Thoracic aorta (tissue), 2 donors: ENCODE measurements at places on chromosomes 5 and 9.

DNA sequence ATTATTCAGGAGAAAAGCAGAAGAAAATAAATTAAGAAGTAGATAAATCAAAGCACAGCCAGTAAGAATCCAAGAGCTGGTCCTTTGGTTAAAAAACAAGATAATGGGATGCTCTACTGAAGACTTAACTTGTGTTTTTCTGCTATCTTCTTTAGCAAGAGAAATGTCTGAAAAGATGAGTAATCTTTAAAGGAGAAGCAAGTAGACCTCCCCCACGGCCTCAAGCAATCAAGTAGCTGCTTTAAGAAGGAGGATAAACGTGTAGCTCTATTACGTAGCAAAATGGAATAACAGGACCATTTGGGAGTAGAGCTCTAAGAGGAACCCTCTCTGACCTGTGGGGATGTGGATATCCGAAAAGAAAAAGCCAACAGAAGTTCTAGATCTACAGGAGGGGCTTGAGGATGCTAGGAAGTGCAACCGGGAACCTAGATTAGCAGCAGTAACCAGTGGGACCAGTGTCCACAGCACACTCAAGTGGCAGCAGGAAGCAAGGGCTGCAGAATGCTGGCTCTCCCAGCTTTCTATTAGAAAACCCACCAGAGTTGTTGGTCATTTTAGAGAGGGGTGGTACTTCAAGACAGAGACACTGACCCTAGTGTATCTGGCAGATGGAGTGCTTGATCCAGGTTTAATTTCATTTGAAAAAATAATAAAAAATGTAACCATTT lies 185.4 kb downstream of the GABBR2 start:
- no peak for DNase-seq

DNA sequence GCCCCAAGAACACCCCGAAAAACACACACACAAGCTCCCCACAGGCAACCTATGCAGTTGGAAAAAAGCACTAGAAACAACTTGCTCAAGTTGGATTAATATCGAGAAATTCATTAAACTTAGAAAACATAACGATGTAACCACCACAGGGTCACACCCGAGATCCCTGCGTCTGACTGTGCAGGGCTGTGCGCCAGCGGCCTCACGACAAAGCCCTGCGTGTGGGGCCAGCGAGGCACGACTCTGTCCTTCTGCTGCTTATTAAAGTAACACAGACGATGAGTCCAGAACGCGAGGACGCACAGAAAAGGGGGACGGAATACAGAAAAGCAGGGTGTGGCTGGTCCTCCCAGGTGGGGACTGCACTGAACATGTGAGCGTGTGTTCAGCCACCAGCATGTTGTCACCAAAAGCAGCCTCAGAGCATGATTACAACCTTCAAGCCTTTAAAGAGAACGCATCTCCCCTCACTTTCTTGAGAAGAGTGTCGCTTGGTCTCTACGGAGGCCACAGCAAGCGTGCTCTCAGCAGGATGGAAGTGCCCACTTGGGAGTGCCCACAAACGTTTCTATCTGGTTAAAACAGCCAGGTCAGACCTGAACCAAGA lies 14.4 kb downstream of the SLC12A7 start:
- DNase-seq = no peak

DNA sequence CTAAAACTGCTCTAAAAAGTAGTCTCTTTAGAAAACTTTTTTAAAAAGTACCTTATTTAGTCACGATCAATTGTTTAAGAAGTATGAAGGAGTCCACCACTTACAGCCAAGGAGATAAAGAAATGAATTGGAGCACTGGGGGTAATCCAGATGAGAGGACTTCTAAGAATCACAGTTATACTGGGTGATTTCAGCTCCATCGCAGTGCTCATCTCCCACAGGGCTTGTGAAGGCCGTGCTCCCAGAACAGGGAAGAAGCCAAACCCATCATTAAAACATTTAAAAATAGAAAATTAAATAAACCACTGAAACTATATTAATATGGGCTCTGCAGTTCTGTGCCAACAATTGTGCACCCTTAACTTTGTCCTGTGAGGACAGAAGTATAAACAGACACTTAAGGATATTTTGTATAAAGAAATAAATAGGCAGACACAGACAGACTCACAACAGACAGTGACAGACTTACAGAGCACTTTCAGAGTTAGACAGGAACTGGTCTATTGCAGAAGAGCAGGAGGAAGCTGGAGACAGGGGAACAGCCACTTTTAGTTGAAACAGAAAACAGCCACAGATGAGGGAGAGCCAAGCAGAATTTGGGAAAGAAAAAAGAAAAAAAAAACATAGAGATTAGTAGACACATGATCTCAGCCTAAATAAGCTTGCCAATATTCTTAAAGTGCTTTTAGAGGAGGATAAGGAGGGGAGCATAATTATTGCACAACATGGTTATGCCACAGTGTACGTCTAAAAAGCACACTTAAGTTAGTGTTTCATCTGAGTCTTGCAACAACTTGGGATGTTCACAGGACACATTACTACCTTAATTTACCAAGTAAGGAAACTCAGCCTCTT lies 81.8 kb downstream of the FBXO38 start:
- DNase-seq = no peak

GRCh38 chr5:89513299-89514044 lies 630.5 kb upstream of the MEF2C start:
- DNase-seq = no peak

GRCh38 chr5:56918054-56918453 lies 8.7 kb downstream of the SETD9 start:
- DNase-seq = no peak

DNA sequence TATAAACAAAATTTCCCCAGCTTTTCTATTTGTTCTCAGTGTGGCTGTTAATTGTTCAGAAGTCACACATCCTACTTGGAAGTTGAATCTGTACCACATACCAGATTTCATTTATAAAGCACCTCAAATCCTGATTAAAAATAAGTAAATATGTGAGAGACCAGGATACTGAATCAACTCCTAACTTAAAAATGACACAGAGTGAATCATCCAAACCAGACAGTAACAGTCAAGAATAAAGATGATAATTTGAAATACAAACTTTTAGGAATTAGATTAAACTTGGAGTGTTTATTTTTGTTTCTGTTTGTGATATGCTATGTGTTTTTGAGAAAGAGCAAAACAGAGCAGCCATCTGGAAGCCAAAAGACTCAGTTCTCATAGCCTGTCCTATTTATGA lies 633.2 kb upstream of the RORB start:
- DNase-seq = no peak

DNA sequence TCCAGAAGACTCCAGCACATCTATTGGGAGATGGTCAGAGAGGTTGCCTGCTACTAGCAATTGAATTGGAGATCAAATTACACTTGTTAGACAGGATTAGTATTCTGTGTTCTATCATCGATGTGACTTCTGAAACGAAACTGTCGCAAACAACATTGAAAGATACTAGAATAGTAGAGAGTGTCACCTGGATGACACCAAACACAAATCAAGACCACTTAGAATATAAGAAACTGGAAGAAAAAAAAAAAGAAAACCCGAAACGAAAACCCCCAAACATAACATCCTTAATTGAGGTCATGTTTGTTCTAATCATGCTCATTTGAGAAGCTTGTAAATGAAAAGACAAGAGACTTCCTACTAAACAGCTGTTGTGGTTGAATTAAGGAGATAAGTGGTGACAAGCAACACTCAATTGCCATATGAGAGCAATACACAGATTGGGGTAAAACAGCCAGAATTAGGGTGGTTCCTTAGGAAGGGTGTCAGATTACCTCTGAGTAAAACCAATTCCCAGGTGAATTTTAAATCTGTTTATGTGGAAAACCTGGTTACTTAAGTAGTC lies 97.6 kb downstream of the BASP1 start:
- DNase-seq = no peak

DNA sequence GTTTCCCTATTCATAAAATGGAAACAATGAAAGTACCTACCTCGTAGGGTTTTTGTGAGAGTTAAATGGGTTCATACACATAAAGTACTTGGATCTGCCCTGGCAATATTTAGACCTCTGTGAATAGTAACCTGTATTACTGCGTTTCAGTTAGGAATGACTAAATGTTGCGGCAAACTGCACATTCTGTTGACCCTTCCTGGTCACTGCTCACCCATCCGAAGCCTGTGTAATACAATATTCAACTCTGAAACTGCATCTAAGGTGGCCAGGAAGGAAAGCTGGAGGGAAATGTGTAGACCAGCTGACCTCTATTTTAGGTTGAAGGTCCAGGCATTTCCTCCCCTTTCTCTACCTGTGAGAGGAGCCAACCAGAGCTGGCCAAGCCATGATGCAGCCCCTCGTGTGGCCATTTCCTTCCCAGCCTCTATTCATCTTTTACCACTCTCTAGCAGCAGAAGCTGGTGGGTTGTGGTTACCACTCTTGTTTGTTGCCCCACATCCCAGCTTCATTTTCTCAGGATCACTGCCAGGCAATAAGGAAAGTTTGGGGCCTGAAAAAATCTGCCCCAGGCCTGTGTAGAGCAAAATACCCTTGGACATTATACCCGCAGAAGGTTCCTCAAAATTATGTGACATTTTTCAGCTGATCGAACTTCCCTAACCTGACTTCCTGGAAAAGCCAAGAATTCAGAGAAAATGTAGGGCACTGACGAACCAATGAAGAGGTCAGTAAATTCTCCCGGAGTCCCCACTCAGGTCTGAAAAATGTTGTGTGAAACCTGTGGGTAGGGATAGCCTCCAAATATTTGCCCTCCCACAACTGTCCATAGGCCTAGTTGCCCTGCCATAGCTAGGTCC lies 20.5 kb upstream of the PDCD1LG2 start:
- no peak for DNase-seq

- DNase-seq = no peak
Measured at GRCh38 chr9:31799953-31800609, 584.4 kb upstream of the ACO1 start.

GRCh38 chr9:76592974-76593347 lies 134.0 kb downstream of the GCNT1 start:
- no peak for DNase-seq

DNA sequence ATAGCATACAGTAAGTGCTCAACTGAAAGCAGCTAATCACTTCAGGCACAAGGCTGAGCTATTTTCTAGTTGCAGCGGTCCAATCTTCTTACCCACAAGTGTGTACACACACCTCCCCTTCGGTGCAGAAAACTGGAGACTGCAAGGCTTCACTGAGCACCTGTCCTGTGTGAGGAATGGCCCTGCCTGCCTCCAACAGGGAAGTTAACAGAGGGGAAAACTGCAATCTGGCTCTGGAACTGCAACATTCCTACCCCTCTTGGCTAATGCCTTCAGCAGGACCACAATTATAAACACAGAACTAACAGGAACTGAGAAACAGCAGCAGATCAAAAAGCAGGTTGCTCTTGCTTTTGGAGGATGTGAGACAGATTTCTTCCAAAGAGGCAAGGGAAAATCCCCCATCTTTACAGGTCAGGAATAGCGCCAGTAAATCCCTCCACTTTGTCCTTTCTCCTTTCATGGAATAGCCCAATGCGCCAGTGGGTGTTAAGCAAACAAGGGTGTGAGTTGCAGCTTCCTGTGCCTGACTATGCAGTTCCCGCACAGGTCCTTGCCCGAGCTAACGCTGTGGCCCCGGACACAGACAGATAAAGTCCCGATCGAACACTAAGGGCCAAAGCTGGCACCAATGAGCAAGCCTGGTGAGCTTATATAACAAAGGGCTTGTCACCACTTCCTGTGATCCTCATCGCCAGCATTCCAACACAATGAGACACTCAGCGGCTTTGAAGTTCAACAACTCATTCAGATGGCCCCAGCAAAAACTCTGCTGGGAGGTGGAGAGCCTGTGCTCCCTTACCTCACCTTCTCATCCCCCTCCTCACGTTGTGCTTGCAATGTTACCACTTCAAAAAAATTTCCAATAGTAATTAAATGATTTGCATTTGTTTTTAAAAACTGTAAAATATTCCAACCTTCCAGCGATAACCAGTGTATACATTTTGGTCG lies 21.5 kb downstream of the SHB start:
- peak; percentile 50 for DNase-seq

- no peak for DNase-seq
Measured at GRCh38 chr5:90530736-90531487, 1.5 kb upstream of the LYSMD3 start.

DNA sequence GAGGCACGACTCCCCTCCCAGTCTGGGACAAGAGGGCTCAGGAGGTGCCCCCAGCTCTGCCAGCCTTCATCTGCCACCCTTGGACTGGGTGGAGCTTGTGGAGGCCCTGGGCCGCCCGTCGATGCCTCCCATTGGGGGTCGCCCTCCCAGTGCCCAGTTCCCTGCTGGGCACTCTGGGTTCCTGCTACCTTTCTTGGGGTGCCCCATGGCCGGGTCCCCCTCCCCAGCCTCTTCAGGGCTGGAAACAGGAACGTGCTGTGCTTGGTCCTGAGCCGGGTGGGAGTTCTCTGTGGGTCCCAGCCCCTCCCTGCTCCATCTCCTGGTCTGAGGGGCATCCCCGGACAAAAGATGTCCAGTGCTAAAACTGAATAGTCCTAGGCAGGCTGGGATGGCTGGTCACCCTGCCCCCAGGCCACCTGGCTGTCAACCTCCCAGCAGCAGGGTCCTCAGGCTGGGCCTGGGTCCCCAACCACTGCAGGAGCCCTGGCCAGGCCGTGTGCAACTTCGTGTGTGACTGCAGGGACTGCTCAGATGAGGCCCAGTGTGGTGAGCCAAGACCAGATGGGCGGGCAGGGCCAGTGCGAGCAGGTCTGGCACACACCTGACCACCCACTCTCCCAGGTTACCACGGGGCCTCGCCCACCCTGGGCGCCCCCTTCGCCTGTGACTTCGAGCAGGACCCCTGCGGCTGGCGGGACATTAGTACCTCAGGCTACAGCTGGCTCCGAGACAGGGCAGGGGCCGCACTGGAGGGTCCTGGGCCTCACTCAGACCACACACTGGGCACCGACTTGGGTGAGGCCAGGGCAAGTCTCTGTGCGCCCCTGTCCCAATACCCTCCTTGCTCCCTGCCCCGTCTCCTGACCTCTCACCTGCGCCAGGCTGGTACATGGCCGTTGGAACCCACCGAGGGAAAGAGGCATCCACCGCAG lies 784 bp downstream of the MAMDC4 start:
- no peak for DNase-seq

DNA sequence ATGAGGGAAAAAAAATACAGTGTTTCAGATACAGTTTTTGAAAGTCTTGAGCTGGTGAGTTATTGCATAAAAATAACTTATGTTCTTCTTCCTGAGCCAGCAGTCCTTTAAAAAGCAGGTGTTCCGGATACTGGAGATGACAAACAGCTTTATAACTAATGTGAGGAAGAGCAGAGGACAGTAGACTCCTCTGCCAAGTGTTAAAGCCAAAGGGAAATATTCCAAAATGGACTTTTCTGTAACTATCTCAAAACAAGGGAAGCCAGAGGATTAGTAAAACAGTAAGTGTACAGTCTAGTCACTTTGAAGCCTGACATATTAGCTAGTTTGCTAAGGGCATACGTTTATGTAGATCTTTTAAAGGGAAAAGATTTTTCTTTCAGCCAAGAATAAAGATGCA lies 11.0 kb upstream of the SNCAIP start:
- no peak for DNase-seq
